ENCODE measurements at places on chromosomes 1 and 21. TPM values are rescaled to one million over a fixed set of nuclear protein-coding genes. Genes with fewer than 3 reads are reported as not detected.

Gene CCDC27
- not detected for total RNA-seq

Gene A3GALT2
- total RNA-seq: not detected

Gene BTBD8
- total RNA-seq: 2.1 TPM

Gene AUNIP
- 10.6 TPM for total RNA-seq

Gene LDLRAP1
- total RNA-seq: 17.2 TPM

Gene INSRR
- 0.29 TPM for total RNA-seq

Gene TBX19
- 2.0 TPM for total RNA-seq

Gene HLX
- 1.9 TPM for total RNA-seq

Gene VCAM1
- not detected for total RNA-seq

Gene CDC20
- 127 TPM for total RNA-seq

Gene THEM4
- 20.4 TPM for total RNA-seq

Gene KCNJ9
- 0.06 TPM for total RNA-seq

Gene AKR7A3
- total RNA-seq: 0.68 TPM

Gene TMEM269
- total RNA-seq: 1.7 TPM

Gene SARS1
- 179 TPM for total RNA-seq

Gene ERICH3
- not detected for total RNA-seq
